ENCODE measurements at places on chromosomes 4 and X. TPM values are rescaled to one million over a fixed set of nuclear protein-coding genes. Genes with fewer than 3 reads are reported as not detected.

GPR173 gene
- 3.3 TPM for total RNA-seq

STBD1 gene
- total RNA-seq, result 11.6 TPM

MAOA gene
- 9.9 TPM for total RNA-seq

PABPC1L2A gene
- total RNA-seq, result not detected

S100G gene
- total RNA-seq, result not detected

PAGE1 gene
- not detected for total RNA-seq

DNA sequence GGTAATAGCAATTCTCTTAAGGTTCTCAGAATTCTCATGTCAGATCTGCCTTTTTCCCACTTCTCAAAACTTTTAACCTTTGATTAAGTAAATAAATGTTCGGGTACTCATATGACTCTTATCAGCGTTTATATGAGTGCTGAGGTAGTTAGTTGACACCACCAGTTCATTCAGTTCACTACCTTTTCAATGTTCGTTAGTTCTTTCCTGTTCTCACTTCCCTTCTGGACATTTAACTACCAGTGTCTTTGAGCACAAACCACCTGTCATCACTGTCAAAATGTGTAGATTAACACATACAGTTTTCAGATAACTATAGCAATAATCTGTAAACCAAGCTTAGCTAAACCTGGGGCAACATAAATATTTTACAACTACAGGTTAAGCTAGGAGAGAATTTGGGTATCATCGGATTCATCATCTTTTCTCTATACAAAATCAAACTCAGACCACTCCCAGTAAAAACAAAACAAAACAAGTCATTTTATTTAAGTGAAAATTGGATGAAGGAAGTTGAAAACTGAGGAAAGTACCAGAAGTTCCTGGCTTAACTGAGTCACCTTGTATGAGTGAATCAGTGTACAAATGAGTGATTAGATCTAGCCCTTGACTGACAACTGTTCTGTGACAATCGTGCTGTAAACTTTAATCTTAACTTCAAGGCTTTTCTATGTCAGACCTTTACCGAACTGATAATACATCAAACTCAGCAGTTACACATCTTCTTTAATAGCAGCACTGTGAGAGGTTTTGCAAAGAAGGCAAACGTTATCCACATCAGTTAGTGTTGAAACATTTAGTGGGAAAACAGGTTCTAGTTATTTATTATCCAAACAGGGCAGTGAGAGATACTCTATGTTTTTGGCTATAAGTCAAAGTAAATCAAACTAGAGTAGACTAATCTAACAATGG is 41.9 kb downstream of the ARHGEF38 start:
- peak; percentile 92 for DNase-seq

- DNase-seq, result no peak
Observed at GRCh38 chr4:137700751-137701150, 168.5 kb upstream of the PCDH18 start.

- DNase-seq, result peak; percentile 16
Observed at GRCh38 chr4:95209927-95210326, 338.8 kb downstream of the UNC5C start.

- DNase-seq, result no peak
Observed at GRCh38 chr4:45119376-45119775, 393.0 kb upstream of the GNPDA2 start.

GRCh38 chr4:140726776-140727500 is 29.2 kb downstream of the TBC1D9 start:
- DNase-seq, result no peak

- no peak for DNase-seq
Observed at GRCh38 chrX:84320614-84321013, 132.6 kb upstream of the RPS6KA6 start.

DNA sequence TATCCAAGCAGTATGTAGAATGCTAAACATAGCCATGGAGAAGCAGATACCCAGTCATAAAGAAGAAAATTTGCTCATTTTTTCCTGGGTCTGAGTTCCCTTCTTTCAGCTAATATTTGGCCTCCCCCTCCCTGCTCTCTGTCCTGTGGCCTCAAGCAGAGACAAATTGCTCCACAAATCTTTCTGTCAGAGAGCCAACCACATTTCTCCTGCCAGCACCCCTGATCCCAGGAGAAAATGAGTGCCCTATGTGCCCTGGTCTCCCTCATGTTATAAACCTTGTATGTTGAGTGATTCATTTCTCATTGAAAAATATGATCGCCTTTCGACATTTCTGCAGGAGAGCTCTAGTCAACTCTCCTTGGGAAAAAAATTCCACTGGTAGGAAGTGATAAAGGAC is 82.0 kb downstream of the TMEM156 start:
- DNase-seq, result no peak

DNA sequence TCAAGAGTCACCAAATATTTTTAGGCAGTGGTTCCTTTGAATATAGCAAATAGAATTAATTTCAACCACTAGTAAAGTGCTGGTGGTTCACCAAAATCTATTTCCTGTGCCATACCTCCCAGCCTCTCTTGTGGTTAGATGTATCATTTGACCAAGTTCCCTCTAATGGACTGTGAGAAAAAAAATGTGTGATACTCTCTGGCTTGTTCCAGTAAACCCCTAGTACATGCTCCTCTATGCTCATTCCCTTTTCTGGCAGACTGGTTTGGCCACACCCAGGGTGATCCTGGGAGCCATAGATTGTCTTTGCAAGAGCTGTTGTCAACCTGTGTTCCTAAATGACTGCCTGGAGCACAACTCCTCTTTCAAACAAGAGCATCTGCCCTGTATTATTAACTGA is 109.5 kb downstream of the FRAS1 start:
- DNase-seq, result peak; percentile 50

GRCh38 chr4:145839151-145839550 is 99.5 kb downstream of the ZNF827 start:
- no peak for DNase-seq

DNA sequence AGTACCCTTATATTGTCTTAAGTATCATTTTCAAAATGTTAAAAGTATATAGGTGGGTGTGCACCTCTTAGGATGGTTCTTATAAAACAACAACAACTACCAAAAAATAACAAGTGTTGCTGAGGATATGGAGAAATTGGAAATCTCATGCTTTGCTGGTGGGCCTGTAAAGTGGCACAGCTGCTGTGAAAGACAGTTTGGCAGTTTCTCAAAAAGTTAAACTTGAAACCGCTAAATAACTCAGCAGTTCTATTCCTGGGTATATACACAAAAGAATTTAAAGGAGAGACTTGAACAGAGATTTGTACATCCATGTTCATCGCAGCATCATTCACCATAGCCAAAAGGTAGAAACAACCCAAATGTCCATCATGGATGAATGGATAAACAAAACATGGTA is 65.5 kb downstream of the HAND2 start:
- DNase-seq, result no peak

DNA sequence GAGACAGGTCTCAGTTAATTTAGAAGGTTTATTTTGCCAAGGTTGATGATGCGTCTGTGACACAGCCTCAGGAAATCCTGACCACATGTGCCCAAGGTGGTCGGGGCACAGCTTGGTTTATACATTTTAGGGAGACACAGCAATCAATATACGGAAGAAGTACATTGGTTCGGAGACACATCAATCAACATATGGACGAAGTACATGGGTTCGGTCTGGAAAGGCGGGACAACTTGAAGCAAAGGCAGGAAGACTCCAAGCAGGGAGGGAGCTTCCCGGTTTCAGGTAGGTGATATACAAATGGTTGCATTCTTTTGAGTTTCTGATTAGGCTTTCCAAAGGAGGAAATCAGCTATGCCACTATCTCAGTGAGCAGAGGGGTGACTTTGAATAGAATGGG is 225.2 kb upstream of the ZFP42 start:
- DNase-seq, result no peak

DNA sequence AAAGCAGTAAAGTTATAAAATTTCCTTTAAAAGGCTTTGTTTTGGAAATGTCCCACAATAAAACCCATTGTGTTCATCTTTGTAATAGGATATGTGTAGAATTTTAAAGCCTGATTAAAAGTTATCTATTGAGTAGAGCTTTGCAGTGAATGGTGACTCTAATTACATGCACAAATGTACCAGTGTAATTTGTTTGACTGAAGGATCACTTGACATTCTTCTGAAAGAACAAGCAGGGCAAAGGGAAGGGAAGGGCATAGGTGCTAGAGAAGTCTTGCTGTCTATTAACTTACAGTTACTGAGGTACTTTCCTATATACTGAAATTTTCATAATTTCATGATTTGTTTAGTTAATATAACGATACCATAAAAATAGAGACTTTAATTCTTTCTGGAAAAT is 70.8 kb downstream of the STIM2 start:
- DNase-seq, result no peak

GRCh38 chr4:184896868-184897715 is 71.3 kb upstream of the ACSL1 start:
- DNase-seq, result no peak

DNA sequence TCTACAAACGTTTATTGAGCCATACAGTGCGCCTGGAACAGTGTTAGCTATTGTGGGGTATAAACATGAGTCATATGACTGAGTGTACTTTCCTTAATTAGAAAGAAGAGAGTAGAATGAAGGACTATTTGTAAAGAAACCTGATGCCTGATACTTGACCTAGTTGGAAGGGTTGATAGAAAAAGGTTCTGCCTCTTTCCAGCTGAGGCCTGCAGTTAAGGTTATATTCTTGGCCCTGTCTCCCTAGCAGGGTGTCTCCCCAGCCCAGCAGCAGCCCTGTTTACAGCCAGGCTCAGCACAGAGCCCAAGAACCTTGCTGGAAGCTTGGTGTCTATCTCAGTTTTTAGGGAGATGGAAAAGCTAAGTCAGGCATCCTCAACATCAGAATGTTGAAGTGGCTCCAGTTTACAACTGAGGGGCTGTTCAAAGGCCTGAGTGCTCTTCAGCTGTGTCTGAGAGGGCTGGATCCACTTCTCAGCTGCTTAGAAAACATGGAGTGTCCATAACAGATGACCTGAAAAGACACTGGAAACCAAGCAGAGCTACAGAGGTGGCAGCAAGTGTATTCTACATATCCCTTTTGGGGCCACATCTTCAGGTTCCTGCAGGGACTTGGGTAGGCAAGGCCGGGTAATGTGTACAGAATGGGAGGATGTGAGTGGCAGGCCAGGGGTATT is 21.6 kb downstream of the NYX start:
- DNase-seq, result peak; percentile 71

DNA sequence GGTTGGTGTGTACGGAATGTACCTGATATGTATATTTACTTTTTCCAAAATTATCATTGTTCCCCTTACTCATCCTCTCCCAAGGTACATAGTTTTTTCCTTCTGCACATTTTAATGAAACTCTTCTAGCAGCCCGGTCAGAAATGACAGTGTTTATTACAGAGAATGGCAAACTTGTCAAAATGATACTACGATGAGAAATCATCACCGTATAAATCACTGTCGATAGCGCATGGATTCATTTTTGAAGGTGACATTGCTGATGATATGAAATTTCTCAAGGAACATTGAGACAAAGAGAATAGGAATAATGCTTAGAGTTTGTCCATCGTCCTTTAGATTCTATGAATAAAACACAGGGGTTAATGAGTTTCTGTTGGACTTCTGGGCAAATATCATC is 30.6 kb downstream of the FAM114A1 start:
- DNase-seq, result no peak

GRCh38 chr4:69470561-69470960 is 25.1 kb downstream of the UGT2B4 start:
- DNase-seq, result no peak

- DNase-seq, result peak; percentile 91
Observed at GRCh38 chr4:102815981-102816380, 11.4 kb downstream of the UBE2D3 start.
